ENCODE measurements at places on chromosomes 6 and 20. TPM values are rescaled to one million over a fixed set of nuclear protein-coding genes. Genes with fewer than 3 reads are reported as not detected.

SCRT2 gene
- not detected for total RNA-seq

NOTCH4 gene
- total RNA-seq, result 2.4 TPM

TGM3 gene
- not detected for total RNA-seq

METTL24 gene
- not detected for total RNA-seq

FOXA2 gene
- 9.4 TPM for total RNA-seq

LTB gene
- total RNA-seq, result not detected

PBOV1 gene
- total RNA-seq, result not detected

ERVFRD-1 gene
- not detected for total RNA-seq

MATN4 gene
- 0.13 TPM for total RNA-seq

SDC4 gene
- 79.1 TPM for total RNA-seq

PTK7 gene
- total RNA-seq, result 56.3 TPM

CCM2L gene
- not detected for total RNA-seq

NKAPL gene
- not detected for total RNA-seq

RGS17 gene
- 1.3 TPM for total RNA-seq
